ENCODE measurements at places on chromosomes 1 and 21. TPM values are rescaled to one million over a fixed set of nuclear protein-coding genes. Genes with fewer than 3 reads are reported as not detected.
A peak's percentile ranks its signal among the peaks of the same experiment; 100 is the strongest.

DNA sequence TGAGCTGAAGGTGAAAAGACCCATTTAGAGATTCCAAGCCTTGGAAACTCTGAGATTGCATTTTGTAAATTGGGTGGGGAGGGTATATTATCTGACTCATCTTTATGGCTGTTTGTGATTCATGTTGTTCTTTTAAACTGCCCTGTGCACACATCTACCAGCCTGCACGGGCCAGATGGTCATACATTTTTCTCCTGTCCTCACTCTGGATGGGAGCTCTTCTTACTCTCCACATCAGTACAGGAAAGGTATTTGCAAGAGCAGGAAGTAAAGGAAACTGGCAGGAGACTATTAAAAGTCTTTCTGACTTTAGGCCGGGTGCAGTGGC, 14.3 kb upstream of the NMNAT2 start:
- DNase-seq, result no peak

GRCh38 chr1:170200621-170201397, 55.0 kb downstream of the NTMT2 start:
- DNase-seq, result peak; percentile 7

DNA sequence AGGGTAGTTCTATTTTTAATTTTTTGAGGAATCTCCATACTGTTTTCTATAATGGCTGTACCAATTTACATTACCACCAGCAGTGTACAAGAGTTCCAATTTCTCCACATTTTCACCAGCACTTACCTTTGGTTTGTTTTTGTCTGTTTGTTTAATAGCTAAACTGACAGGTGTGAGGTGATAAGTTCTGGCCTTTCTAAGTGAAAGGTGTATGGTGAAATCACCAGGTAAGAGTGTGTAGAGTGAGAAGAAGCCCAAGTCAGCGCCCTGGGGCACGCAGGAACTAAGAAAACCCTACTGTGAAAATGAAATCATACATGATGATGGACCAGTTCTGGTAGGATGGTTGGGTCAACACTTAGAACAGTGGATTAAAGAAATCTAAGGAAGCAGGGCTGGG, 34.5 kb downstream of the BTG3 start:
- no peak for DNase-seq

- peak; percentile 6 for DNase-seq
Observed at GRCh38 chr1:230350208-230350921, 75.8 kb downstream of the PGBD5 start.

Gene MARK1
- total RNA-seq, result not detected

DNA sequence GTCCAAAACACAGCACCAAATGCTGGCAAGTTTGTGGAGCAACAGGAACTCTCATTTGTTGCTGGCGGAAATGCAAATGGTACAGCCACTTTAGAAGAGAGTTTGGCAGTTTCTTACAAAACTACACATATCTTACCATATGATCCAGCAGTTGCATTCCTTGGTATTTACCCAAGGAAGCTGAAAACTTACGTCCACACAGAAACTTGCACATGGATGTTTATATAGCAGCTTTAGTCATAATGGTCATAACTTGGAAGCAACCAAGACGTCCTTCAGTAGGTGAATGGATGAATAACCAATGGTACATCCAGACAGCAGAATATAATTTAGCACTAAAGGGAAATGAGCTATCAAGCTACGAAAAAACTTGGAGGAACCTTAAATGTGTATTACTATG, 66.4 kb downstream of the MARK1 start:
- peak; percentile 33 for DNase-seq

- no peak for DNase-seq
Observed at GRCh38 chr21:22192766-22193165, 1194.6 kb downstream of the NCAM2 start.

DNA sequence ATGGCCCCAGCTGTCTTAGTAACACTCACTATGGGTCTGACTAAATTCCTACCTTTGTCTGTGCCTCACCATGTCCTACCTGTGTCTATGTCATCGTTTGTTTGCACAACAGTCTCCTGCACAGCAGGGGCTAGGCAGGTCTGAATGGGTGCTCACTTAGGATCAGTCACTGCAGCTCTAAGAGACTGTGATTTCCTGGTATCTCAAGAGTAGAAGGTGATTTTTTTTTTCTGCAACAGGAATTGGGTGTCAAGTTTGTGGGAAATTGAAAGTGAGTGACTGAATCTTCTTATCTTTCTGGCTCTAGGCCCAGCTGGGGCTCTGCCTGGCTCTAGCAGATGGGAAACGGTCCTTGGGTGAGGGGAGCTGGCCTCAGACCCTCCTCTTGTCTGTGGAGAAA, 46.4 kb upstream of the TRABD2B start:
- no peak for DNase-seq

DNA sequence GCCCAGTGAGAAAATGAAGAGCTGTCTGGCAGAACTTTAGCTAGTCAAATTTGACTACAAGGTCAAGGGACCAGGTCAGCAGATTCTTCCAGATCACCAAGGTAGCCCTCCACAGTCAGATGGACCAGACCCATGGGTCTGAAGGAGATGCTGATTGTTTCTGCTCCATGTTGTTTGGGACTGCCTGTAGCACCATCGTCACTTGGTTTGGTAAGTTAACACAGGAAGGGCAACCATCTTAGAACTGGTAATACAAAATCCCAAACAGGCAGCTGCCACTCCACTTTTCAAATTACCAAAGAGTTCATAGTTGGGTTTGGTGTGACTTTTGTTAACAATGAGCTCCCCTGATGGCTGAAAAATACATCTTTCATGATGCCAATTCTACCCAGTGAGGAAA, 9.0 kb downstream of the ITPKB start:
- DNase-seq, result no peak

DNA sequence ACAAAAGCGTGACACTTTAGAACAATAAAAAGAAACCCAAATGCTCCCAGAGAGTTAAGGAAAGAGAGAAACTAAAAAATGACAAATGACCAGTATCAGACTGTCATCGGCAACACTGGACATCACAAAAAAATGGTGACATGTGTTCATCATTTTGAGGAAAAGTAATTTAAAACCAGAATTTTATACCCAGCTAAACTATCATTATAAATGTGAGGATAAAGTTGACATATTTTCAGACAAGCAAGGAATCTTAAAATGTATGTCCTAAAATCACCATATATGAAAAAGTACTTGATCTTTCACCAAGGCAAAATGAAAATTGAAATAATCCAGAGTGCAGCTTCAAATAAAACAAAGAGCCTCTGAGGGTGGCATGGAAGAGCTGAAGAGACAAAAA, 1.3 kb upstream of the KRTAP10-11 start:
- DNase-seq, result no peak

GRCh38 chr1:206725109-206725963, 40.6 kb downstream of the MAPKAPK2 start:
- DNase-seq, result peak; percentile 51
